ENCODE measurements at places on chromosomes 2 and 18.

DNA sequence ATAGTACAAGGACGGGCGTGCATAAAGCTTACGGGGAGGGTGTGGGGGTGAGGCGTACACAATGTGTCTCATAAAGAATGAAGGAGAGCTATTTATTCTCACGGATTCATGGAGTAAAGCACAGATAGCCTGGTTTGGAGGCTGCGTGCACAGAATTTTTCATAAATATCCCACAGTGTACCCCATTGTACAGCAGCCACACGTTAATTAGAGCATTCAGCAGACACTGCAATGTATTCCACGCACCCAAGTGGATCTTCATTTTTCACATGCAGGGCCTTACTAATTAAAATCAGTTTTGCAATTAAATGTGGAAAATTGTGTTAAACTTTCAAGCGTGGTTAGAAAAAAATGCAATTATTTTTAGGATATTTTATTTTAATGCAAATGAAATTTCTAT, 227.7 kb upstream of the PXDN start:
- DNase-seq: no peak

DNA sequence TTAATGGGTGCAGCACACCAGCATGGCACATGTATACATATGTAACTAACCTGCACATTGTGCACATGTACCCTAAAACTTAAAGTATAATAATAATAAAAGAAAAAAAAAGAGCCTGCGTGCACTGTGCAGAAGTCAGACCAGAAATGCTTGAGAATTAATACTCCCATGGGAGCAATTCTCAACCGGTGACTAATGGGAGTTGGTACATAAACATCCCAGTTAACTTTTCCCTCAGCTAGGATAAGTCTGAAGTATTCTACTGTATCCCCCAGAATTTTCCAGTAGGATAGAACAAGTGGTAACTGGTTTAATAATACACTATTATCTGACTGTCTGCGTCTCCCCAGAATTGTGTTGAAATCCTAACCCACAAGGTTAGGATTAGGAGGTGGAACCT, 113.6 kb upstream of the COL5A2 start:
- no peak for DNase-seq

DNA sequence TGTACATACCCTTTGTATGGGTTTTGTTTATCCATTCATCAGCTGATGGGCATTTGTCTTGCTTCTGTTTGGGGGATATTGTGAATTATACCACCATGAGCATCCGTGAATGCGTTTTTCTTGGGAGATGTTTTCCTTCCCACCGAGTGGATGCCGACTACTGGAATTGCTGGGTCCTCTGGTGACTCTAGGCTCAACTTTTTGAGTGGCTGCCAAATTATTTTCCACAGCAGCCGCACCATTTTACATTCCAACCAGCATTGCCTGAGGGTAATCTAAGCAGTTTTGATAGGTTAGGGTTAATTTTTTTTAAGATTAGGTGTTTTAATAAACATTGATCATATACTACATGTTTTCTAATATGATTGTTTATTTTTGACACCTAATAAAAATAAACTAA, 220.1 kb downstream of the SNTG2 start:
- no peak for DNase-seq

DNA sequence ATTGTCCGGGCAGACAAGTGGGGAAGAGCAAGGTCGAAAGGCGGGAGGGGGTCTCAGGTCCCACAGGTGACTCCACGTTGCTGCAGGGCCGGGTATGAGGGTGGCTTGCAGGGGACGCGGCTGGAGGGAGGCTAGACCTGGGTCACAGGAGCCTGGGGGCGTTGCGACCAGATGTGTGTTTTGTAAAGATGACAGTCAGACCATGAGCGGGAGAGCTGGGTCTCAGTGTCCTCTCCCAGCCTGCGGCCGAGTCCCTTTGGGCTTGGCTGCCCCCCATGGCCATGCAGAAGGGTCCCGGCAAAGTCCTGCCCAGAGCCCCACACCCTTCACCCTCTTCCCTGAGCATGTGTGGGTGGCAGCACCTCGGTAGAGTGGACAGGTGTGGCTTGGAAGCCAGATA, 239.2 kb downstream of the ATAD2B start:
- no peak for DNase-seq

DNA sequence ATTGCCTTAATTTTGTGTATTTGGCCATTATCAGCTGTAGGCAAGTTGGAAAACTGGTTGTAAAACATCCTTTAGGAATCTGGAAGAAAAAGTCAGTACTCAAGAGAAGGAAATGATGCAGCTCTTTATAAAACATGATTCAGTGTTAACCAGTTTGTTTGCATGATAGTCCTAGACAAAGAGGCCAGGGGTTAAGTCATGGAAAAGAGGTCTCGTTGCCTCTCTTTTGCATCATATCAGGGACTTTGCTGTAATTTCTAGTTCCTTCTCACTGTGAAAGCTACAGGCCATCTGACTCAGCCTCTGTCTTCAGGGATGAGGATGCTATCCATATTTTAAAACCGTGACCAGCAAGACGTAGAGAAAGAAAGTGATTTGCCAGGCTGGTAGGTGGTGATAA, 38.0 kb downstream of the NPAS2 start:
- no peak for DNase-seq

- no peak for DNase-seq
Observed at GRCh38 chr2:172052000-172052983, 33.0 kb upstream of the DLX1 start.

DNA sequence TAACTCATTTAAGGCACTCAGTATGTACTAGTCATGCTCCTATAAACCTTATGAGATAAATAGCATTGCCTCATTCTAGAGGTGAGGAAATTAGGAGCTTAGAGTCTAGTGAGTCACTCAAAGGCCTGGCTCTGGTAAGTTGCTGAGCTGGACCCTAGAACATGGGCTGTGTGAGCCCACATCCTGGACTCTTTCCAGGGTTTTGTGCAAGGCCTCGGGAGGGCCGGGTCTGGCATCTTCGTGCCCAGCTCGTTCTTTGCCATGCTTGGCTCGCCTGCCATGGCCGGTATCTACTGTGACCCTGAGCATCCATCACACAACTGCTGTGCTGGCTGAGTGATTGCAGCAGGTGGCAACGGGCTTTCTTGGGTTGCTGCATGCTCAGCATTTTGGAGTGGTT, 168.0 kb downstream of the LPIN1 start:
- DNase-seq: no peak

Data from central memory CD4-positive, alpha-beta T cell (primary cell).